ENCODE measurements at places on chromosomes 13 and 19.

- no peaks in the 10 kb centered on the region for H3K4me1 ChIP-seq
- DNase-seq = peak; percentile 25
- no peak overlapping the region for H3K4me3 ChIP-seq
- H3K27me3 ChIP-seq = no peaks in the 10 kb centered on the region
- H3K27ac ChIP-seq = no peak overlapping the region
Observed at GRCh38 chr19:13597640-13598039, 91.4 kb upstream of the CACNA1A start.

- DNase-seq = no peak
- H3K27ac ChIP-seq = no peak overlapping the region
- peaks cover 4% of the 10 kb centered on the region for H3K36me3 ChIP-seq
- no peaks in the 10 kb centered on the region for H3K27me3 ChIP-seq
- H3K4me1 ChIP-seq = no peaks in the 10 kb centered on the region
- no peak overlapping the region for H3K4me3 ChIP-seq
Observed at GRCh38 chr19:48999481-49000325, 6.0 kb downstream of the RUVBL2 start.

GRCh38 chr19:32130332-32130731 is 215.1 kb upstream of the ZNF507 start:
- H3K27me3 ChIP-seq = no peaks in the 10 kb centered on the region
- no peak overlapping the region for H3K27ac ChIP-seq
- no peaks in the 10 kb centered on the region for H3K4me1 ChIP-seq
- no peak for DNase-seq

DNA sequence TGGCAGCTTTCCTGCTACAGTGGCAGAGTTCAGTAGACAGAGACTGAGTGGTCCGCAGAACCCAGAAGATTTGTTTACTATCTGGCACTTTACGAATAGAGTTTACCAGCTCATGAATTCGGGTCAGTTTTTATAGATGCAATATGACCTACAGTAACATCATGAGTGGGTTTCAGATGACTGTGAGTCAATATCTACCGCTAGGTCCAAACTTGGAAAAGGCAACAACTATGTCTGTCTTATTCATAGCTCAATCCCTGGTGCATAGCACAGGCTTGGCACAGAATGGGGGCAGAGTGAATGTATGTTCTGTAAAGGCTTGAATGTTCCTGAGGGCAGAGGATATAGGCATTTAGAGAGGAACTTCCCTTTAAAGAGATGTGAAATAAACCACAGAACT is 65.2 kb downstream of the RAP2A start:
- H3K27ac ChIP-seq = no peak overlapping the region
- H3K4me3 ChIP-seq = no peak overlapping the region
- DNase-seq = no peak

DNA sequence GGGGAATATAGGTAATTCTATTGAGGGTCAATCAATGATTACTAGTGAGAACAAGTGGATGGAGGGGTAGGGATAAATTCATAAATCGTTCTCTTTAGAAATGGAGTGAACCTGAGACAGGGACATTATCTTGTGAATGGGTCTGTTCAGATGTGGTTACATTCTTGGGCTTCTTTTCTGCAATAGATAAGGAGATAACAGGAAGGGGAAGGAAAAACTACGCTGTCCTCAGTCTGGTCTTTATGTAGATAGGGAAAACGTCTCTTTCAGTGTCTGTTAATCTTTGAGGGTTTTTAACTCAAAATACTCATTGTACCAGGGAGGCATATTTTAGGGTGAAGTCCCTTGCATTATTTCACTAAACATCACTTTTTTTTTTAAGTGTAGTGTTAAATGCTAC is 266.7 kb upstream of the MAB21L1 start:
- H3K4me3 ChIP-seq = no peak overlapping the region
- no peak for DNase-seq
- no peaks in the 10 kb centered on the region for H3K4me1 ChIP-seq
- H3K27ac ChIP-seq = no peak overlapping the region

- H3K36me3 ChIP-seq = no peaks in the 10 kb centered on the region
- H3K4me1 ChIP-seq = no peaks in the 10 kb centered on the region
- no peak overlapping the region for H3K27ac ChIP-seq
- no peaks in the 10 kb centered on the region for H3K27me3 ChIP-seq
- no peak for DNase-seq
- H3K4me3 ChIP-seq = no peak overlapping the region
Observed at GRCh38 chr13:109204657-109205056, 575.2 kb downstream of the MYO16 start.

DNA sequence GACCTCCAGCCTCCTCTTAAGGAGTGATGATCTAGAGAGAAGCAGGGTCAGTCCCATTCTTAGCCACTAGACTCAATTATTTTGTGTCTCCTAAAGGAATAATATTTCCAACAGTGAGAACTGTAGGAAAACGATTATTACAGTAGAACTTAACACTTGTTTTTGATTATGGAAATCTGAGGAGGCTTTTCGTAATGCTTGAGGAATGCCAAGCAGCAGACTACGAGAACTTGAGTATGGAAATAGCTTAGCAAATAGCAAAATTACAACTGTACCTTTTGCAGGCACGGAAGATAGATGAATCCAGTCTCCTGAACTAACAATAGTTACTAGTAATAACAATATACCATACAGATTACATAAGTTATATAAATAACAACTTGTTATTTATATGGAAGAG is 12.2 kb downstream of the BRD4 start:
- peaks cover 2% of the 10 kb centered on the region for H3K36me3 ChIP-seq
- H3K4me3 ChIP-seq = no peak overlapping the region
- DNase-seq = no peak
- peaks cover 58% of the 10 kb centered on the region for H3K4me1 ChIP-seq
- no peaks in the 10 kb centered on the region for H3K27me3 ChIP-seq

- H3K27ac ChIP-seq = peak overlapping the region; percentile 44
- no peaks in the 10 kb centered on the region for H3K36me3 ChIP-seq
- DNase-seq = no peak
Observed at GRCh38 chr19:2711172-2711874, 8.8 kb upstream of the GNG7 start.

DNA sequence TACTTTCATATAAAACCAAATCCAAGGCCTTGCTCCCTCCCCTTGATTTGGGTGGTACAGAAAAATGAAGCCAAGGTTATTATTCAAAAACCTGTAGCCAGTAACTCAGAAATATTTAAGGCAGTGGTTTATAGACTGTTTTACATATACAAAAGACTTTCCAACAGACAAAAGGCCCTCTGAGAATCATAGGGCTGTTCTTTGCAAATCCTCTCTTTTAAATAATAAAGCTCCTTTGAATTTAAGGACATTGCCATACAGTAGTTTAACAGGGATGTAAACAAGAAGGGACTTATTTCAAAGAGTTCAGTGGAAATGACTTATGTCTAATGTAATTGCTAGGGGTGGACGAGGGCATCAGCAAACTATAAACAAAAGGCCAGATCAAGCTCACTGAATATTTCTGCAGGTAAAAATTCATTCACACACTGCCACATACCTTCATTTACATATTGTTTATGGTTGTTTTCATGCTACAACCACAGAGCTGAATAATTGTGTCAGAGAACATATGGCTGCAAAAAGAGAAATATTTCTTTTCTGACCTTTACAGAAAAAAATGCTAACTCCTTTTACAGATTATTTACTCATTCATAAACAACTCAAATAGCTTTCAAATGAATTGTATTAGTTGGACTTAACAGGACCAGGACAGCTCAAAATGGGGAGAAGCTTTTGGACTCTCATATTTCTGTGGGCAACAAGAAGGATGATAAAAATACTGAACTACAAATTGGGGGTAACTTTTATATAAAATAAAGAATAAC is 665.6 kb downstream of the SLITRK1 start:
- no peak overlapping the region for H3K4me3 ChIP-seq
- no peaks in the 10 kb centered on the region for H3K27me3 ChIP-seq
- no peak for DNase-seq
- H3K36me3 ChIP-seq = no peaks in the 10 kb centered on the region
- no peaks in the 10 kb centered on the region for H3K4me1 ChIP-seq

DNA sequence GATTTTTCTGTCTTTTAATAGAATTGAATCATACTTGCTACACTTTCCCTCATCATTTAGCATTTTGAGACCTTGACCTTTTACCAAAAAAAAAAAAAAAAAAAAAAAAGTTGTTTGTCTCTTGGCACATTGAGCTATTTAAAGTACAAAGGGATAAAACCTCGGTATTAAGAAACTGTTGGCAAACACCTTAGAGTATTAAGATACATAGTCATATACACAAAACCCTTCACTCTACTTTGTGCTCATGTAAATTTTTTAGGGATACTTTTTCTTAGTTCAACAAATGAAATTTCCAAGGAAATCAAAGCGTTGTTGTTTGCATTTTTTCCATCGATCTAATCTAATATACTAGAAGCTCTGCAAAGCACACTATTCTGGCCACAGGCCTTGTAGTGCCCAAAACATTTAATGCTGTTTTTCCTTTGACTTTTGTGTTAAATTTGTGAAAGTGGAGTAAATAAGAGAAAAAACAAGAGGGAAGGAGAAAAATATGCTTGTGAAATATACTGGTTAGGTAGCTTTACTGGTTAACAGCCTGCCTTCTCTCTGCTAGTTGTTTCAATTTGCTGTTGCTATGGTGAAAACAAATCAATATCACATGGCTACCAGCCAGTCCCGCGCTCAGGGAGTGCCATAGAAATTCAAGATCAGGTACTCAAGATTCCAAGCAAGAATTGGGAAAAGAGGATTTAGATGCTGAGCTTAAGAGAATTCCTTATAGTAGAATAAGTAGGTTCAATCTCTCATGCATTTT is 2.6 kb downstream of the MBNL2 start:
- H3K36me3 ChIP-seq = no peaks in the 10 kb centered on the region
- peak overlapping the region; percentile 70 for H3K4me3 ChIP-seq

GRCh38 chr13:35926859-35927530 is 204.2 kb downstream of the DCLK1 start:
- no peak overlapping the region for H3K27ac ChIP-seq
- no peaks in the 10 kb centered on the region for H3K27me3 ChIP-seq
- DNase-seq = no peak
- no peaks in the 10 kb centered on the region for H3K36me3 ChIP-seq

DNA sequence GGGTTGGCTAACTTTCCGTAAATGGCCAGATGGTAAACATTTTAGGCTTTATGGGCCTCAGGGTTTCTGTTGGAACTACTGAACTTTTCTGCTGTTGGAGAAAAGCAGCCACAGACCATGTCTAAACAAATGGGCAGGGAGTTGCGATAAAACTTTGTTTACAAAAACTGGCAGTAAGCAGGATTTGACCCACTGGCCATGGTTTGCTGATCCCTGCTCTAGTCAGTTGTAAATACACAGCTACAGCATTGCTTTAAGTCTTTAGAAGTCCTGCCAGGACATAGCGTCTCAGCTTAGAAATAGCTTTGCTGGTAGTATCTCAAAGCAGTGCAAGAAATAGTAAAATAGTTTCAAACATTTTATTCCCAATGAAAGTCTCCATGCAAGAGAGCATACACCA is 88.4 kb downstream of the NALCN start:
- H3K27ac ChIP-seq = no peak overlapping the region
- no peaks in the 10 kb centered on the region for H3K36me3 ChIP-seq
- no peak for DNase-seq
- H3K4me3 ChIP-seq = no peak overlapping the region
- no peaks in the 10 kb centered on the region for H3K4me1 ChIP-seq

- H3K27ac ChIP-seq = no peak overlapping the region
- no peaks in the 10 kb centered on the region for H3K4me1 ChIP-seq
- H3K36me3 ChIP-seq = no peaks in the 10 kb centered on the region
- H3K4me3 ChIP-seq = no peak overlapping the region
Observed at GRCh38 chr13:53848366-53848961, 819.9 kb downstream of the OLFM4 start.

DNA sequence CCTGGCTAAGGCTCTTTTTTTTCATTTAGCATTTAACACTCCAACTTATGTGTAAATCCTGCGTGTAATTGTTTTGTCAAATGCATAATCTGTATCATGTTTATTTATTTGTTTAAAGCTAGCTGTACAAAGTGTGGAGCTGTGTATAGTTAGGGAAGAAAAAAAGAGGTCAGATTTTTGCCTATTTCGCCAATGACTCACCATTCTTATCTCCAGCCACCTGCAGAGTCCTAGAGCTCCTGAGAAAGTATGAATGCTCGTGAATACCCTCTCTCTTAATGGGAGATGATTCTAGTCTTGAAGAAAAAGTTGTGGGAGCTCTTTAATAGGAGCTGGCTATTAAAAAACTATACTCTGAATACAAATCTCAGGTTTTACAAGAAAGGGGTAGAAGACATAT is 778.8 kb upstream of the SLITRK5 start:
- DNase-seq = no peak
- no peak overlapping the region for H3K4me3 ChIP-seq
- H3K27me3 ChIP-seq = no peaks in the 10 kb centered on the region
- no peaks in the 10 kb centered on the region for H3K4me1 ChIP-seq
- no peak overlapping the region for H3K27ac ChIP-seq

DNA sequence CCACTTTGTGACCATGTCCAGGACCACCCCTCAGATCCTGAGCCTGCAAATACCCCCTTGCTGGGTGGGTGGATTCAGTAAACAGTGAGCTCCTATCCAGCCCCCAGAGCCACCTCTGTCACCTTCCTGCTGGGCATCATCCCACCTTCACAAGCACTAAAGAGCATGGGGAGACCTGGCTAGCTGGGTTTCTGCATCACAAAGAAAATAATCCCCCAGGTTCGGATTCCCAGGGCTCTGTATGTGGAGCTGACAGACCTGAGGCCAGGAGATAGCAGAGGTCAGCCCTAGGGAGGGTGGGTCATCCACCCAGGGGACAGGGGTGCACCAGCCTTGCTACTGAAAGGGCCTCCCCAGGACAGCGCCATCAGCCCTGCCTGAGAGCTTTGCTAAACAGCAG is 7.7 kb upstream of the CEACAM7 start:
- no peak overlapping the region for H3K4me3 ChIP-seq
- H3K27ac ChIP-seq = no peak overlapping the region
- H3K4me1 ChIP-seq = no peaks in the 10 kb centered on the region

- H3K27me3 ChIP-seq = peaks cover 19% of the 10 kb centered on the region
- no peaks in the 10 kb centered on the region for H3K4me1 ChIP-seq
- no peak for DNase-seq
- no peak overlapping the region for H3K4me3 ChIP-seq
Observed at GRCh38 chr19:2252055-2252796, 3.1 kb downstream of the AMH start.

DNA sequence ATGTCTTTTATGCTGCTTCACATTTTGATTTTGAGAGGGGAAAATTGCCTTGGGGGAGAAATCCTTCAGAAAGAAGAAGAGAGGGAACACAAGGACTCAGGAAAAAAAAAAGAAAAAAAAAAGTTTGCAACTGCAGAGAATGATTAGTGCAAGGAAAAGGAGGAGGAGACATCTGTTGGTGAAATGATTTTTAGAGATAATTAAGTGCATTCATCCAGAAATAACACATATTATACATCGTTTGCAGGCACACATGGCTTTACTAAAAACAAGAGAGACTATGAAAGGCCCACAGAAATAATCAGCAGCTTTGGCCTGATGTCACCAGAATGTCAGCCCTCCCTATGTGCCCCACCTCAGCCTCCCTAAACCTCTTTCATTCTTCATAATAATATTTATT is 1058.2 kb downstream of the PCDH9 start:
- no peaks in the 10 kb centered on the region for H3K27me3 ChIP-seq
- H3K27ac ChIP-seq = no peak overlapping the region
- H3K4me1 ChIP-seq = no peaks in the 10 kb centered on the region
- no peaks in the 10 kb centered on the region for H3K36me3 ChIP-seq
- no peak for DNase-seq

All from GM12878 (cell line).